Activated T-cell treated with anti-CD3 and anti-CD28 coated beads for 48 hours (primary cell): ENCODE measurements at places on chromosomes 2 and 18.

DNA sequence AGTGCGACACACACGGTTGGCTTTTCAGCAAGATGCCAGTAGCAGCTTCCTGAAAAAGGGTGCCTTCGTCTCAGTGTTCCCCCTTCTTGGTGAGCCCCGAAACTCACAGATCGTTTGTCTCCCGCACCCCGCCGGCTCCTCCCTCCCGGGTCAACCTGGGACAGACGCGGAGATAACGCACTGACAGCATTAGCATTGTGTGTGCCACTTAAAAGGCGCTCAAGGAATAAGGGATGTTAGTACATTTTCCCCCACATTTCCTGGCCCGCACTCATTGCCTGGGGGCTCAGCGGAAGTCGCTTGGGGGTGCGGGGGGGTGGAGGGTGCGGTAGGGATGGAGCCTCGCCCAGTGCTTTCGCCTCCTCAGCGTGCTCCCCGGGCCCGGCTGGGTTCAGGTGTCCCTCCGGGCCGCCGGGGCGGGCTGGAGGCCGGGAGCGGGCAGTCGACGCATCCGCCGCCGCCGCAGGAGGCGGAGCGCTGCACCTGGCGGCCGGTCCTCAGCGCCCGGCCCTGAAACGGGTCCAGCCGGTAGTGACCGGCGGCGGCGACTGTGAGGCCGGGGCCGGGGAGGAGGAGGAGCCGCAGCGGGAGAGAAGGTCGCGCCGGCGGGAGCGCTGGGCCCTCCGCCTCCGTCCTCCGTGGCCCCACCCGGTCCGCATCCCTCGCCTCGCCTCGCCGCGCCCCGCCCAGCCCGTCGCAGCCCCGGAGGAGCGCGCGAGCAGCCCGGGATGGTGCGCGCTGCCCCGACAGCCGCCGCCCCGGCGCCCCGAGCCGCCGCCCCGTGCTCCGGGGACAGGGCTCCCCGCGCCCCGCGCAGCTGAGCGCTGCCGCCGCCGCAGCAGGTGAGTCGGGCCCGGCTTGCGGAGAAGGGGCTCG is at the start of gene MFSD6:
Gene MFSD6, plus strand, starts transcription at position 694 of the 876 bp plus-strand sequence. CDS start 27,675 bp downstream, outside the sequence.
- DNase-seq = peak; percentile 59

- no peak for DNase-seq
Observed at GRCh38 chr2:10258726-10259125, 44.0 kb upstream of the HPCAL1 start.

DNA sequence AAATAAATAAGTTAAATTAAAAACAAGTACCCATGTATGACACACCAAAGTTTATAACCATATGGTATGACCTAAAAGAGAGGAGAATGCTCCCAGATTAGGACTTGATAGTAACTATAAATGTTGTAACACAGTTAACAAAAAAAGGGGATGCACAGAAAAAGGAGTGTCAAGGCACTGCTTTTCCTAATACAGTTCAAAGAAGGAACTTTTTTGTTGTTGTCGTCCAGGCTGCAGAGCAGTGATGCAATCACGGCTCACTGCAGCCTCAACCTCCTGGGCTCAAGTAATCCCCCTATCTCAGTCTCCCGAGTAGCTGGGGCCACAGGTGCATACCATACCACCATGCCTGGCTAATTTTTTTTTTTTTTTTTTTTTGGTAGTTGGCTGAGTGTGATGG is 2.7 kb downstream of the NARS1 start:
- no peak for DNase-seq

GRCh38 chr2:147173798-147174197 is 671.0 kb upstream of the ACVR2A start:
- DNase-seq = no peak

DNA sequence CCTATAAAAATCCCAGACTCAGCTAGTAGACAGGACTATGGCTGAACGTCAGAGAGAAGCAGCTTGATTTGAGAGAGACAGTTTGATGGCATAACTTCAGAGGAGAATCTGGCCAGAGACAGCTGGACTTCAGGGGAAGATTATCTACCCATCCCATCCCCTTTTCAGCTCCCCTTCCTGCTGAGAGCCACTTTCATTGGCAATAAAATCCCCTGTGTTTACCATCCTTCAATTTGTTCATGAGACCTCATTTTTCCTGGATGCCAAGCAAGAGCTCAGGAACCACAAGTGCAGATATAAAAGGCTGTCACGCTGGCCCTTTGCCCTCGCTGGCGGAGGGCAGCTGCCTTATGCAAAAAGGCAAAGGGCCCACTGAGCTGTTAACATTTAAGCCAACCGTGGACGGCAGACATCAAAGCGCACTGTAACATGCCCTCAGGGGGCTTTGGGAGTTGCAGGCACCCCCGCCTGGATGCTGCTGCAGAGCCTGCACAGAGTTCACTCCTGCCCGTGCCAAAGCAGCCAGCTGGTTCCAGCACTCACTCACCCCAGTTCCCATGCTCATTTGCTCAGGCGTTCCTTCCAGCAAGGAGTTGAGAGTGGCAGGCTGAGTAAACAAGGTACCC is 164.3 kb upstream of the PGAP1 start:
- DNase-seq = no peak

GRCh38 chr2:187567126-187567525 is 12.9 kb upstream of the TFPI start:
- DNase-seq = no peak

DNA sequence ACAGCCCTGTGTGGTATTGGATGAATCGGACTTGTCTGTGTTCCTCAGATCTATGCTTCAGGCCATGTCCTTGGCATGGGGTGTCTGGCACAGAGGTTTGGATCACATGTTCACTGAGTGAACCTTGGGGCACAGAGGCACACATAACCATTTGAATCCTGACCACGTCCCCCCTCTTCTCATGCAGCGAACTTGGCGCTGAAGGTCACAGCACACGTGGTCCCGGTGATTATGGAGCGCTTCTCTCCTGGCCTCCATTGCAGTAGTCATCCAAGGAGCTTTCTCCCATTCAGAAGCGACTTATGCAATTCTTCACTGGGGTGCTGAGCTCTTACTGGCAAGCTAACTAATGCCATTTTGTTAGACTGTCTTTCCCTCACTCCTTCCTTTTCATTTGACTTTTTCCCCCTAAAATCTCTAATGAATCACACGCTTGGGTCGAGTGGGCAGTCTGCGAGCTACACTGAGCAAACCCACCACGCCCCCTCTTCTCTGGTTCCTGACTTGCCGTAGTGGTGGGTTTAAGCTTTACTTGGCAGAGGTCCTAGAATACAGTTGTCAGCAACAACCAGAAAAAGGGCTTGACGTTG is 59.4 kb downstream of the KCNG2 start:
- DNase-seq = no peak

- DNase-seq = no peak
Observed at GRCh38 chr2:73028841-73029240, 42.7 kb downstream of the SFXN5 start.

DNA sequence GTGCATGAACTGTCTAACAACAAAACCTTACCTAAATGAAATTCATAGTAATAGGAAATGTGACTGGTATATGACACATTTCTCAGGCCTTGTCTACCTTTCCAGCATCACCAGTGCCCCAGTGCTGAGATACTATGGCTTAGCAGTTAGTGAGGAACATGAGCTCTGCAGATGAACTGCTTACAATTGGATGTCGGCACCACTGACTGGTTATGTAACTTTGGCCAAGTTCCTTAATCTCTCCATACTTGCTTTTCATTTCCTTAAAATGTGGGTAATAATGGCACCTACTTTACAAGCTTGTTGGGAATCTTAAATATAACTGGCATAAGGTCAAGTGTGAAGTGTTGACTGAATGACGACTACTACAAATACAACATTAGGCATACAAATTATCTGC is 136.3 kb downstream of the OLA1 start:
- no peak for DNase-seq

- no peak for DNase-seq
Observed at GRCh38 chr18:55384551-55385275, 203.3 kb downstream of the TCF4 start.

DNA sequence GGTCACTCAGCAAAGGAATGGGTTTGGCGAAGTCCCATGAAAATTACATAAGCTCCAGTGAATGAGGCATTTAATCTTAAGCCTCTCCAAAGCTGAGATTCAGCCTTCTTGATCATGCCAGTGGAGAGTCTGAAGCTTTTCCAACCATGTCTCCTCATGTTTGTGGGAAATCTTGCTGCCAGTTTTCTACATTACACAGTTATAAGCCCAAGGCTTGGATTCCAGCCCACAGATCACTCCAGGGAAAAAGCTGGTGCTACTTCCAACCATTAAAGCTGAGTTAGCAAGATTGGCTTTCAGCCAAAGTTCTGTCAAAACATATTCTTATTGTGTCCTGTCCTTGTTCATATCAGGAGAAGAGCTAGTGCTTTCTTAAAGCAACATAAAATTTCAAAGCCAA is 293.8 kb downstream of the LRRTM4 start:
- no peak for DNase-seq

- no peak for DNase-seq
Observed at GRCh38 chr2:206079699-206080465, 6.1 kb downstream of the INO80D start.

DNA sequence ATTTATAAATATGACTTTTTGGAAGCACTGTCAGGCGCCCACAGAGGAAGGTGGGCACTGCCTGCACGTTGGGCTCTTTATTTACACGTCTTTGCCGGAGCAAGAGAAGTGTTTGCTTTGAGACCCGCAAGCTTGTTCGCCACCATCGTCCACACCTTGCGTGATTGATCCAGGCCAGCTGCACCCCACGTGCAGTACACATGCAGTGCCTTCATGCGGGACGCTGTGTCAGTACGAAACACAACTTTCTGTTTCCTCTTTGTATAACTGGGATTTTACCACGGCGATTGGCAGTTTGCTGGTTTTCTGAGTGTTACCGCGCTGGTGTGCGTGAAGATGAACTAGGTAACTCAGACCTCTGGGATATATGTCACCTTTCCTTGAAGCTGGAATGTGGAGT is 571.0 kb upstream of the SALL3 start:
- no peak for DNase-seq

DNA sequence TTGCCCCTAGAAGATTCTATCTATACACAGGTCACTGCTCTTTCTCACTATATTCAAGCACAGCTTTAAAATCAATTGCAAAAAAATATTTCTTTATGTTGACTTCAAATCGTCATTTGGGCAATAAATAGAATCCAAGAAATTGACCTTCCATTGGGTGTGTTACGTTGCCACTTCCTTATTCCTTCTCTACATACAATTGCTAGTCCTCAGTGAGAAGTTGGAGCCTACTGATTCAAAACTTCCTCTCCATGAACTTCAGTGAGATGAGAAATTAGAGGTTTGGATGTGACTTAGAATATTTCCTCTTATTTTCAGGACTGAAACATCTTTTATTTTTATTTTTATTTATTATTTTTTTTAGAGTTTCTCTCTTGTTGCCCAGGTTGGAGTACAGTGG is 40.3 kb downstream of the PMAIP1 start:
- DNase-seq = no peak

DNA sequence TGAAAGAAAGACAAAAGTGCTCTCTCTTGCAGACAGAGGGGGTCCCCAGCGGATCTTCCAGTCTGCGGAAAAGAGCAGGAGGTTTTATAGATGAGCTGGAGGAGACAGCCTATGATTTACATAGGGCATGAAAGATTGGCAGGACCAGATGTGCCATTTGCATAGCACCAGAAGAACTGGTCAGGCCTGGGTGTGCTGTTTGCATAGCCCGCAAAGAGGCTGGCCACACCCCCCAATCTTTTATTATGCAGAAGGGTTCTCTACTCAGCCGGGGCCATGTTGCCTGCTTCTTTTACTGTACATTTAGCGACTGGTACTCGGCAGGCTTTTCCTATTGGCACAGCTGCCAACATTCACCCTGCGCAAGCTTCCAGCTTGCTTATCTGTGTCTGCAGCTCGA is 317.6 kb downstream of the GALR1 start:
- DNase-seq = no peak

DNA sequence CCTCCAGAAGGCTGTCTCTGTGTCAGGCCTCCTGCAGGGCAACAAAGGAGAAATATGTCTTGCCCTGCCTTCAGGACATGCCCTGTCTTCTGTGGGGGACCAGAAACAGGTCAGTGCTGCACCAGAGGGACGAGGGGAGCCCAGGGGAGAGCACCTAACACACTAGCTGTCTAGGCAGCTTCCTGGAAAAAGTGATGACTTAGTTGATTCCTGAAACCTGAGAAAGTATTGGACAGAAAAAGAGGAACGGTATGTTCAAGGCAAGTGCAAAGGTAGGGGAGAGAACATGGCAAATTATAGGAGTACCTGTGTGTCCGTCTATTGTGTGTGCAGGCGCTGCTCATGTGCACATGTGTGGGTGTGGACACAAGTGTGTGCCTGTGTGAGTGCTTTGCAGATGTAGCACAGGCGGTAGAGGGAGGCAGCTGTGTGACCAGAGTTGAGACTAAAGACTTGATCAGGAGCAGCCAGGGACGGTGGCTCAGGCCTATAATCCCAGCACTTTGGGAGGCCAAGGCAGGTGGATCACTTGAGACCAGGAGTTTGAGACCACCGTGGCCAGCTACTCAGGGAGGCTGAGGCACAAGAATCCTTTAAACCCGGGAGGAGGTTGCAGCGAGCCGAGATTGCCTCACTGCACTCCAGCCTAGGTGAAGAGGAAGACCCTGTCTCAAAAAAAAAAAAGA is 119.5 kb downstream of the GYPC start:
- no peak for DNase-seq

- no peak for DNase-seq
Observed at GRCh38 chr2:23355001-23355400, 30.0 kb upstream of the KLHL29 start.

DNA sequence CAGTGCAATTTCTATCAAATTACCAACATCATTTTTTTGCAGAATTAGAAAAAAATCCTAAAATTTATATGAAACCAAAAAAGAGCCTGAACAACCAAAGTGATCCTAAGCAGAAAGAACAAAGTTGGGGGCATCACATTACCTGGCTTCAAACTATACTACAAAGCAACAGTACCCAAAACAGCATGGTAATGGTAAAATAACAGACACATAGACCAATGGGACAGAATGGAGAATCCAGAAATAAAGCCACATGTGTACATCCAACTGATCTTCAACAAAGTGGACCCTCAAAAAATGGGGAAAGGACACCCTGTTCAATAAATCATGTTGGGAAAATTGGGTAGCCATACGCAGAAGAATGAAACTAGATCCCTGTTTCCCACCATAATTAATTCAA is 245.7 kb upstream of the CTAGE1 start:
- DNase-seq = no peak

- no peak for DNase-seq
Observed at GRCh38 chr2:197969391-197969893, 165.0 kb downstream of the PLCL1 start.

DNA sequence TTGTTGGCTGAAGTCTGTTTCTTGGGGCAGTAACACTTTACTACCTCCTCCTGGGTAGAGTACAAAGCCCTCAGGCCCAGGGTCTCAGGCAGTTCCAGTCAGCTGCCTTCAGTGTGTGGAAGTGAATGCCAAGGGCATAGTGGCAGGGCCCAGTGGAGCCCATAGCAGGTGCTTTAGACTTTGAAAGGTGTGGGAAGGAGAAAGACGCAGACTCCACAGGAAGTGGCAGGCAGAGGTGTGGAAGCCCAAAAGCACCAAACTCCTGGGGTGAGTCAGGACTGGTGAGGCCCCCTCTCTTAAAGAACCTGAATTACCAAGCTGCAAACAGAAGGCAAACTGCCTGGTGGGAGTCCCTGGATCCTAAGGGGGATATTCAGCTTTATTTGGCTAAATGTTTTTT is 45.3 kb downstream of the ADAM23 start:
- peak; percentile 3 for DNase-seq
